ENCODE measurements at places on chromosomes 6 and 20.

GRCh38 chr20:61371501-61372136, 119.6 kb downstream of the CDH4 start:
- DNase-seq = no peak

GRCh38 chr6:57068061-57068460, 21.6 kb downstream of the KIAA1586 start:
- no peak for DNase-seq

DNA sequence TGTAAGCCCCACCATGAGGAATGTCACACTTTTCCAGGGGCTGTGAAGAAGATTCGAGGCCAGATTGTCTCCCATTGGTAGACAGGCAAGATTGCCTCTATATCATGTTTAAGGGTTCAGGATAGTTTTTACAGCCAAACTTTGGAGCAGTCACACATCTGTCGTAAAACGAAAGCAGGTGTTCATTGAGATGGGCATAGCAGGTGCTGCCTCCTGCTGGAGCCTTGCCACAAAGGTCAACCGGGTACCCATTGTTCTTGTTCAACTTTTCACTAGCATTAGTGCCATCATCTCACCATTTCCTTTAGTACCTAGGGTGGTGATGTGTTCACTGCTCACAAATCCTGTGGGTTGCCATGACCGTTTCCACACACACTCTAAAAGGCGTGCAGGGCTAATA, 198.3 kb downstream of the HTR1B start:
- no peak for DNase-seq

DNA sequence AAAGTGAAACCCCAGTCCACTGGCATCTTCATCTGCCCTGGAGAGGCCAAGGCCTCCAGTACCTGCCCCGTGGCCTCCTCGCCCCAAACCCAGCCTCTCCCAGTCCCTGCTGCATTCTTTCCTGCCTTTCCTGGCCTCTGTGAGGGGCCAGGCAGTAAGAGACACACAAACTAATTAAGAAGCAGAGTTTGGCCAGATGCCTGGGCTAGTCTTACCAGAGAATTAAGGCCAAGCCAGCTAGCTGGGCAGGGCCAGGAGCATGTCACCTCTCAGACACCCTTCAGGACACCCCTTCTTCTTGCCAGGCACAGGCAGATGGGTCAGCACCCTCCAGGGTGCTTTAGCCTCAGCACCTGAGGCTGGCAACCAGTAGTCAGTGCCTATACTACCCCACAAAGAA, 2.4 kb downstream of the MDGA1 start:
- DNase-seq = no peak

All from activated naive CD4-positive, alpha-beta T cell treated with Interleukin-2 at 50 U/mL for 16 hours (primary cell).